ENCODE measurements at places on chromosomes 3 and 15.

DNA sequence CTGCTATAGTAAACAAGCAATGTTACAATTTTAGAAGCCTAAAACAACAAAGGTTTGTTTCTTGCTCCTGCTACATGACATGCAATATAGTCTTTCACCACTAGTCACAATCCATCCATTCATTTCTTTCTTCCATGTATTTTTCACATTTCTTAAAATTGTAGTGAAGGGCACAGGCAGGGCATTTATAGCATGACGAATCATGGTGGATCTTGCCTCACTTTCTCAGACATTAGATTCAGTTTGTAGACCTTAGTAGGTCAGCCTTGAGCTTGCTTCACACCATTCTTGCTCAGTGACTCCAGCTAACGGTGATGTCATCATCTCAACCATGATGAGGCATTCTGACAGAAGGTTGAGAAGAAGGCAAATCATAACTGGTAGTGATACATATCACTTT, 546.8 kb downstream of the TBL1XR1 start:
- no peak for DNase-seq

- no peak for DNase-seq
These were observed 195.6 kb downstream of the UBE3A start for GRCh38 chr15:25242957-25243799.

DNA sequence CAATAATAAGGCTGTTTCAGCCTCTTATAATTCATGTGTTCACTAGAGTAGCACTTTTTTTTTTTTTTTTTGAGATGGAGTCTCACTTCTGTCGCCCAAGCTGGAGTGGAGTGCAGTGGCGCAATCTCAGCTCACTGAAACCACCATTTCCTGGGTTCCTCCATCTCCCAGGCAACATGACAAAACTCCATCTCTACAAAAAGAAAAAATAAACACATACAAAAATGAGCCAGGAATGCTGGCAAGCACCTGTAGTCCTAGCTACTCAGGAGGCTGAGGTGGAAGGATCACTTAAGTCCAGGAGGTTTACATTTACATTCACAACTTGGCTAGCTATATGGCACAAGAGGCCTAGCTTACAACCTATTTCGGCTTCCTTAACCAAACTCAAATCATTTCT, 6.8 kb downstream of the USP4 start:
- no peak for DNase-seq

GRCh38 chr15:39312984-39313383, 267.9 kb upstream of the THBS1 start:
- DNase-seq, result no peak

- no peak for DNase-seq
These were observed 344.6 kb downstream of the GBE1 start for GRCh38 chr3:81416812-81417211.

- no peak for DNase-seq
These were observed 20.9 kb downstream of the BBX start for GRCh38 chr3:107543666-107544065.

DNA sequence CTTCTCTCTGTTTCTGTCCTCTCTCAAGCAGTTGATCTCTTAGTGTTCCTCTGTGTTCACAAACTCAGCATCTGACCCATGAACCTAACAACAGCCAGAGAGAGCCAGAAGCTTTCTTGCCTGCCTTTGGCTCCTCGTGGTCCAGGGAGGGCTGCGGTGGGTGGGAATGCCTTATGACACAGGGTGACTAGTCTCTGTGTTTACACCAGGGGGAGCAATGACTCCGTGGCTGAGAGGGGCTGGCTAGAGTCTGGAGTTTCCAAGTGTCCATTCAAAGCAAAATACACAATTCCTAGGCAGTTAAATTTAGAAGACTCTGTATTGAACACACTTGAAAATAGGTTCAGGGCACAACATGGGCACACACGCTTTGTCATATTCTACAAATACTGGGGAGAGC, 370.0 kb upstream of the FRG2C start:
- no peak for DNase-seq

DNA sequence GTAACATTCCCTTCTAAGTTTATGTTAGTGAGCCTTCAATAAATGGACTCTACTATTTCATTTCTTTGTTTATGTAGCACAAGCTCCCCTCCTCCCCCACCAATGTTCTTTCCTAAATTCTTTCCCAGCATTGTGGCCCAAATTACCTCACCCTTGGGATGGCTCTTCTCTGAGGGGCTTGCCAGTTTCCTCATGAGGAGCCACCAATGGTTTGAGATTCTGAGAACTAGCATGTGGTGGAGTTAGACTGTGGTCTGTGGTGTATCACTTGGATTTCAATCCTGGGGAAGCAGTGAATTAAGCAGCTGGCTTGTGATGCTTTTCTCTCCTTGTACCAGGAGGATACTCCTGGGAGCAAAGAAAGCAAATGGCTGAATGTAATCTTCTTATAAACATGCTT, 50.0 kb upstream of the NPHP3 start:
- no peak for DNase-seq

DNA sequence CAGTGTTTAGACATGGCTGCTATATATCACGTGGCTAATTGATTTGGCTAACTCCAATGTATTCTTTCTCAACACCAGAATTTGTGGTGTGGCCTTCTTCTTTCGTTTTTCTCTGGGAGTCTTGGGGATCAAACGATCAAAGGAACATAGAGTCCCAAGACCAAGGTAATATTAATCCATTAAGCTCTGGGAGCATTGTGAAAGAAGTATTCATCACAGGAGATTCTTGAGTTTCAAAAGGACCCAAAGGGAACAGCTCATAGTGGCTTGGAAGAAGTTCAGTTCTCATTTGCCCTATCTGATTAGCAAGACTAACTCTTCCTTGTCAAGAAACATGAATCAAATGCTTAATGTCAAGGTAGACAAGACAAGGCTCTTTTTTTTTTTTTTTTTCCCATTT, 32.9 kb upstream of the TICRR start:
- no peak for DNase-seq

DNA sequence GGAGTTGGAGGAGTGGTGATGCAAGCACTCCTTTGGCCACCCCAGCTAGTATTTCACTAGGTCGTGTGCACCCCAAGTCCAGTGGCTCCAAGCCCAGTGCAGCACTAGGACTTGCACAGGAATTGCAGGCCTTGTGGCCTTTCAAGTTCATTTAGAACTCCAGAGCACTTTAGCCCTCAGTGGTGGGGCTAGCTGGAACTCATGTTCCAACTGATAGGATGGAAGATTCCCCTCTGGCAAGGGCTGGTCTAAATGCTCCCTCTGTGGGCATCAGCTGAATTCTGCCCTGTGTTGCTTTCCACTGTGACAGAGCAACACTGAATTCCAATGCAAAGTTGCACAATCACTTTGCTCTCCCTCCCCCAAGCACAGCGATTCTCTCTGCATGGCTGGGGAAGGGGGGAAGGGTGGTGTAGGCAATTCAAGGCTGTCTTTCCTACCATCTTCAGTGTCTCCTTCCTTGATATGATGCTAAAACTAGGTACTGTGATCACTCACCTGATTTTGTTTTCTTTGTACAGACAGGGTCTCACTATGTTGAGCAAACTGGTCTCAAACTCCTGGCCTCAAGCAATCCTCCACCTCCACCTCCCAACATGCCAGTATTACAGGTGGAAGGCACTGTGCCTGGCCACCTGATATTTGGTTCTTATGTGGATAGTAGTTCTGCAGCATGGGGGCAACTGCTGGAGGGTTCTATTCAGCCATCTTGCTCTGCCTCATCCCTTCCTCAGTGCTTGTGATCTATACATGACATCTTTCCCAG, 10.3 kb downstream of the USF3 start:
- no peak for DNase-seq

DNA sequence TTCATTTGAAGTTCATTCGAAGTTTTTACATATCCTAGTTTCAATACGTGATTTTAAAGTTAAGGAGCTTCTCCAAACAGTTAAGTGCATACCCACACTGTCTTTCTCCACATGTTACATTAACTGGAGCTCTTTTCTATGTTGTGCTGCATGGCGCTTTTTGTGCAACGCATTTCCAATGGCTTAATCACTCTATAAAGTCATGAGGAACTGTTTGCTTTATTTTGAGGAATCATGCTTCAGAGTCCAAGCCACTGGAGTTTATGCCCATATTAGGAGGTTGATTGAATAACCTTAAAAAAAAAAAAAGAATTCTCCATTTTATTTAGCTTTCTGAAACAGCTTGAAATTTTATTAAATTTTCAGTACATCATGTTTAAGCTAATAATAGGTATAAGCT, 109.4 kb upstream of the MBNL1 start:
- no peak for DNase-seq

DNA sequence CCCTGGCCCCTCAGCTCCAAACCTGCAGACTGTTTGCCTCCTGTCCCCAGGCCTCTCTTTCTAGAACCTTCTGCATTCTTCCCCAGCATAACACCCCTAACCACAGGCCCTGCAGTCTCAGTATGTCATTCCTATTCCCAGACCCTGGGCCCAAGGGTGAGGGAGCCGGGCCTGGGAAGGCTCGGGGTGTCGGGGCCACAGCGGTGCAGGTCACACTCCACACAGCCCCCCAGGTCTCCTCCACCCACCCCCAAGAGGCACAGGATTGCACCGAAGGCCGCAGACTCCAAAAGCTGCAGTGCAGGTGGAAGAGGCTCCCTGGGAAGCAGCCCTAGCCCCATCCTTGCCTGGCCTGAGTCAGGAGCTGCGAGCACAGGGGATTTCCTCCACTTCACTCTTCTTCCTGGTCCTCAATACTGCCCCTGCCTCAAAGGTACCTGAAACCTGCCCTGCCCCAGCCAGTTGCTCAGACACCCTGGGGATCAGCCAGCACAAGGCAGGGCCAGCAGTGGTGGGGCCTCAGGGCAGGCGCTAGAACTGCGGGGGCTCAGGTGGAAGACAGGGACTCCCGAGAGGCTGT, 31.1 kb downstream of the TNK2 start:
- no peak for DNase-seq

- DNase-seq, result no peak
These were observed 21.8 kb downstream of the MRPS11 start for GRCh38 chr15:88489321-88489720.

DNA sequence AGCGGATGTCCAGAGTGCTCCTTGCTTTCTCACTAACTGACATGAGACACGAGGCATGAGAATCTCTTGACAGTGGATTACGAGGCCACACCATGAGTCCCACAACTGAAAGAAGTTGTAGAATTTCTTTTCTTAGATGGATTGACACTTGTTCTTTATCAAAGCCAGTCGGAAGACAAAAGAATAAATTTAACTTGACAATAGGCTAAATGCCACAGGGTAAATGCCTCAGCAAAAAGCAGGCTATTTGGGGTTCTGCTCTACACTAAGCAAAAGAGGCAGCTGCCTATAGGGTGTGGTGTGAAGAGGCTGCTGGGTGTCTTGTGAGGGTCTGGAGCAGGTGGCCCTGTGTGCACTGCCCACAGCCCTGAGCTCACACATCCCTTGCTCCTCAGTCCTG, 135.1 kb upstream of the SEMA6D start:
- no peak for DNase-seq

- DNase-seq, result no peak
These were observed 664.4 kb upstream of the CBLB start for GRCh38 chr3:106533093-106533787.

DNA sequence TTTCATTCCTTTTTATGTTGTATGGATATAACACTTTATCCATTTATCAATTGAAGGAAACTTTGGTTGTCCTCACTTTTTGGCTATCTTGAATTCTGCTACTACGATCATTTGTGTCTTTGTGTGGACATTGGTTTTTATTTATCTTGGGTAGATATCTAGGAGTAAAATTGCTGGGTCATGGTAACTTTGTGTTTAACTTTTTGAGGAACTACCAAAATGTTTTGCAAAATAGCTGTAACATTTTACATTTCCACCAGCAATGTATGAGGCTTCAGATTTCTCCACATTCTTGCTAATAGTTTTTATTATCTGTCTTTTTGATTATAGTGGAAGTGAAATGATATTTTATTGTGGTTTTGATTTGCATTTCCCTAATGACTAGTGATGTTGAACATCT, 55.6 kb downstream of the TLNRD1 start:
- no peak for DNase-seq

GRCh38 chr15:25051399-25052154, 96.8 kb downstream of the SNRPN start:
- no peak for DNase-seq

GRCh38 chr3:16370872-16371740, 106.1 kb downstream of the OXNAD1 start:
- no peak for DNase-seq

DNA sequence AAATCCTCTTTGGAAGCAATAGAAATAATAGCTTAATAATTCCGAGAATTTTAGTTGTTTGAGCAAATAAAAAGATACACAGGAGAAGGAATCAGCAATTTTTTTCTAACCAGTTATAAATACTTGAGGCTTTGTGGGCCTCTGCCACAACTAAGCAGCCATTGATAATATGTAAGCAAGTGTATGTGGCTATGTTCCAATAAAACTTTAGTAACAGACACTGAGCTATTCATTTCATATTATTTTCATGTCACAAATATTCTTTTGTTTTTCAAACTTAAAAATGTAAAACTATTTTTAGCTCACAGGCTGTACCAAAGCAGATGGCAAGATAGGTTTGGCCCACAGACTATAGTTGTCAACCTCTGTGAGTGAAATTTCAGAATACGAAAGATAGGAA, 85.7 kb downstream of the MSL2 start:
- no peak for DNase-seq

- DNase-seq, result no peak
These were observed 224.4 kb downstream of the RYR3 start for GRCh38 chr15:33535135-33535534.

DNA sequence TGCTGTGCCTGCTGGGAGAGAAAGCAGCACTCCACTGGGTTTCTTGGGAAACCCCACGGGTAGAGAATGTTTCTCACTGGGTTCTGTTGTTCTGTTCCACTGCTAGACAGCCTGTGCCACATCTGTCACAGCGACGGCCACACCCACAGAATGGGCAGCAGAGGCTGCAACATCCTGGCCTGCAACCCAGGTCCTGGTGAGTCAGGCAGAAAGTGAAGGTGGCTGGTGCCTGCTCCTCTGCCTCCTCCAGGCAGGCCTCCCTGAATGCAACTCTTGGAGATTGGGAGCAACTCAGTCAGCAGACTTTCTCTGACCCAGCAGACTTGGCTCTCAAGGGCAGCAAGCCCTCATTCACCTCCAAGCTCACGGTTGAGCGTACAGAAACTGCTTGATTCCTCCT, 13.0 kb downstream of the C3orf18 start:
- DNase-seq, result no peak

DNA sequence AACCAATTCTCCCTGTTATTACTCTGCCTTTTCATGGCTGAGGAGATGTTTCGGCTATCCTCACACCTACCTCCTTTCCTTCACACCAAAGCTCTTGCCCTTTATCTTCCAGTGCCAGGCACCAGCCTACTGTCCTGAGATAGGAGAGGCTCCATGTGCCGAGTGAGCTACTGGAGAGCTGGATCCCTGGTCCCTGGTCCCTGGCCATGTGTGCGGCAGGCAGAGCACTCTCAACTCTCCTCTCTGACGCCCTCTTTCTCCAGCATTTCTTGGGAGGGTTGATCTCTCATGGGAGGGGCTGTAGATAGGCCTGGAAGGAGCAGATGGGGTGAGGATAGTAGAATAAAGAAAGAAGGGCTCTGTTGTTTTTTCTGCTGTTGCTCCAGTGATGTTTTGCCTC, 277.1 kb upstream of the UMPS start:
- DNase-seq, result no peak

- no peak for DNase-seq
These were observed 48.7 kb downstream of the TRAK1 start for GRCh38 chr3:42139621-42140453.

GRCh38 chr3:127147291-127147885, 45.5 kb upstream of the PRR23E start:
- no peak for DNase-seq

All from stimulated activated naive CD4-positive, alpha-beta T cell treated with Interleukin-2 at 50 U/mL for 16 hours (primary cell).